RCC 7860 (cell line): ENCODE measurements at places on chromosomes 11 and 22.

GRCh38 chr22:20585639-20586402, 78.4 kb downstream of the MED15 start:
- no peak for DNase-seq

- DNase-seq = no peak
These were observed 435.5 kb downstream of the TBC1D22A start for GRCh38 chr22:47197773-47198500.

DNA sequence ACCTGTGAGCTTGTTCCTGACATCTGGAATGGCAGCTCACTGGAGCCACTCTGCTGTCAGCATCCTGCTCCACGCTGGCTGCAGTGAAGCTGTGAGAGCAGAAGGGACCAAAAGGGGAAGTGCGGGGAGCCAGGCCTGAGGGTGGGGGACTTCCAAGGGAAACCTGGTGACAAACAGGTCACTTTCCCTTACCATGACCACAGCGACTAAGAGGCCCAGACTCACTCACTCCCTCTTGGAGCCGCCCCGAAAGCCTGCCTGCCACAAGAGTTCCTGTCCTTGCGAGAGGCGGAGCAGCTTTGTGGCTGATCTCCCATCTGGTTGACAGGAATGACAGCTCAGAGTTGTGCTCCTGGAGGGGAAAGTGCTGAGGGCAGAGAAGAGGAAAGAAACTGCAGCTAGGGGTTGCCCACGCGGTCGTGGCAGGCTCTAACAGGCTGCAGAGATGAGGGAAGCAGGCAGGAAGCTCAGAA, 183.8 kb upstream of the NTM start:
- no peak for DNase-seq

DNA sequence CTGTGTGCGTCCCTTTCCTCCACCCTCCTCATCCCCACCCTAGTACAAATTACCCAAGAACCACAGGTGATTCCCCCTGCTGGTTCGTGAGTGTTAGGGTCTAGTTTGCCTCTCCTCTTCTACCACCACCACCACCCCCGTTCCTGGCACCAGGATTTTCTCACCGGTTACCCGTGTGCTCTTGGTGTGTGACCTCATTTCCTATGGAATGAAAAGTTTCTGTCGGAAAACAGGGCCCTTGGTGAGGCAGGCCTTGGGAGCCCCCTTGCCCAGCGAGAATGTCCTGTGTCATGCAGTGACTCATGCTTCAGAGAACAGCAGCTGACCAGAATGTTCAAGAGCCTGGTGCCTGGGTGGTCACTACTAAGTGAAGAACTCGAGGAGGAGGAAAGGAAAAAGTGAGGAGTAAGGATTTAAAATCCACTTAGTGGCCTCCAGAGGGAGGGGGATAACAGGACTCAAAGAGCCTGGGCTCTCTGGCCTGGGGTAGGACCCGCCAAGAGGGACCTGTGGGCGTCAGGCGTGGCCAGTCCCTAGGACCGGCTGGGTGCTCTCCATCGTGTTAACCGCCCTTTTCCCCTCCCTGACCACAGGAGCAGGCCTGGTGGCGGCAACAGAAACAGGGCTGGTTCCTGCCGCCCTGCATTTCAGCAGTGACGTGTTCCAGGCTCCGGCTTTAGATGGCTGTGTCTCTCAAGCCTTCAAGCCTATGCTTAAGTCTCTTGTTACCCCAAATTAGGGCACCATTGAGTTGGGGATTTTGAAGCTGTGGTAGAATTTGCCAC, 30.2 kb downstream of the C22orf31 start:
- peak; percentile 98 for DNase-seq

DNA sequence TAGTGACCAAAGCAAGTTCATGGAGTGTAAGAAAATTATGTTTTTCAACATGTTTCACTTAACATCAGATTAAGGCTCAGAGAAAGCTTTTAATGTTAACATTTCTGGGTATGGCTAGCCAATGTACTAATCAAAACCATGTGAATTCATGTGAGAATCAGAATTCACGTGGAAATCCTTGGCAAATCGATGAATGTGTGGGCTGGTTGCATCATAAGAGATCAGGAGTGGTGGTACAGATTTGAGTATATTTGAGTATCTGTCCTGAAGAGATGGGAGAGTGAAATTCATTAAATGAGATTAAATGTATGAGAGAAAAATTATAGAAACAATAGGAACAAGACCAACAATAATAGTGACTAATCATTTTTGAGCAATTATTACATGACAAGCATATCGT, 638.6 kb upstream of the ANO5 start:
- no peak for DNase-seq

GRCh38 chr11:93740730-93741093, 583 bp downstream of the TAF1D start:
- peak; percentile 41 for DNase-seq

DNA sequence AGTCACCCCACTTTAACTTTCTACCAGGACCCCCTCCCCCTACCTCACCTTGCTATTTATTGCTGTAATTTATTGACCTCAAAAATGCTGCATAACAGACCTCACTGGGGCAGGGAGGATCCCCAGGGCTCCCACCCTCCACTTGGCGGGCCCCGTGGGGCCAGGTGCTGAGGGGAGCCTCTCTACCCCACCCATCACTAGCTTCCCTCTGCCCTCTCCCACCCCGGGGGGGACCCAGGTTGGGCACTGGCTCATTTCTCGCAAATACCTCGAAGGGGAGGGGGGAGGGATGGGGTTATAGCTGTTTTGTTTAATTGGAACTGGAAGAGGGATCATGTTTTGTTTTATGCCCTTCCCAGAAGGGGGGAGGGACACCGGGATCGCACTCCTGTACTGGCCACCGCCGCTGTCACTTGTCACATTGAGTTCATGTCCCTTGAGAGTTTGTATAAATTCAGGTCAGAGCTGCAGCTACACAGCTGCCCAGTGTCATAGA, 16.3 kb upstream of the TMEM191C start:
- DNase-seq = no peak

DNA sequence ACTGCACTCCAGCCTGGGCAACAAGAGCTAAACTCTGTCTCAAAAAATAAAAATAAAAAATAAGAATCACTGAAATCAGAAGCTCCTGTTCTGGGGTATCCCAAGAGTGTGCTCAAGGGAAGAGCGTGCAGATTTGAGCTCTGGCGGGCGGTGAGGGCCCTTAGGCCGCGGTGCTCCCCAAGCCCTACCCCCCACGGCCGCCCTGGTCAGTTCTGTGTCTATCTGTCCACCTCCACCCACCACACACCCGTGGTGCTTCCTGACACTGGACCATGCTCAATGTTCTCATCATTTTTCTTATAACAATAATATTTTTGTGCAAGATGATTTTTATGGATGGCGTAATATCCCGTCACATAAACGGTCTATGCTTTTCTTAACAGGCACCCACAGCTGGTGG, 71.1 kb downstream of the RTL6 start:
- DNase-seq = no peak

GRCh38 chr11:65524014-65524740, 706 bp upstream of the SCYL1 start:
- DNase-seq = no peak

DNA sequence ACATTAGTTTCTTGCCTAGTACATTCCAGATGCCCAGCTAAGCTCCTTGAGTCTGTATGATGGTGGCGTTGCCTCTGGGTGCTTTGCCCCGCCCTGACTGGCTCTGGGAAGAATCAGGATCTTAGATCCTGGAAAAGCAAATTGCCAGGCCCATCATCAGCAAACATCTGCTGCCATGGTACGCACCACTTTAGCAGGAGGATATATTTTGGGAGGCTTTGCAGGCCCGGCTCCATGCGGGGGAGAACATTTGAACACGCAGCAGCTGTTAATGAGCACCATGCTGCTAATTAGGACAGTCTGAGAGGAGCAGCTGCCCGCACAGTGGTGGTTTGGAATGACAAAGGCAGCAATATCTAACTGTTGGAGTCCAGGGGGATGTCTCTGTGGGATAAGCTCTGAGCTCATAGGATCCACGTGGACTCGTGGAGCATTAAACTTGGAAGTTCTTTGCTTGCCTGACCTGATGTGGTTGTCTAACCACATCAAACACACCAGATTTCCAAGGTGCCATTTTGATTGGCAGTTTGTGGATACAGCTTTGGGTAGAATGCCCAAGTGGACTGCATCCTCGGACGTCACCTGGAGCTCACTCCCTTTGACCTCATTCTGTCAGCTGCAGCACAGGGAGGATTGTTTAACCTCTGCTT, 217.0 kb upstream of the ZBED5 start:
- DNase-seq = no peak

GRCh38 chr11:83656796-83657330, 370.7 kb upstream of the CCDC90B start:
- peak; percentile 4 for DNase-seq

DNA sequence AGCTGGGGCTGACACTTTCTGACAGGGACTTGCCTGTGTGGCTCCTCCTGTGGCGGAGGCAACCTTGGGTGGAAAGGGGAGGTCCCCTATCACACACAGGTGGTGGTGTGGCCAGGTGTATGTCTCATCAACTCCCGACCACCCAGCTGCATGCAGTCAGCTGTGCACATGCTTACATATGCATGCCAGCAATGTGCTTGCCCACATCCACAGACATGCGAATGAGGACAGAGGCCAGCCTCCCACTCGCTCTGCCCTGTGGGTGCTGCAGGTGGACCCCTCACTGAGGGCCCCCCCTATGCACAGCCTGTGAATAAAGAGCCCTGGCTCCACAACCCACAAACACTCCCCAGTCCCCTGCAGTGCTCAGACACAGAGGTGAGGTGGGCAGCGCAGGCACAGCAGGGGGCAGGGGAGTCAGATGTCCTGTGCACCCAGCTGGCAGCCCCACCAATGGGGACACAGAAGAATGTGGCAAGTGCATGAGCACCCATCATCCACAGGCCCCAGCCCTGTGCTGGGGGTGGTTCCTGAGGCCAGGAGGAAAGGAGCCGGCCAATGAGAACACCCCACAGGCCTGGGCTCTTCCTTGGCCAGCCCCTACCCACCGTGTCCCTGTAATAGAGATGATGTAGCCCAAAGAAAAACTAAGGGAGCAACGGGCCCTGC, 9.5 kb downstream of the GNB1L start:
- no peak for DNase-seq

DNA sequence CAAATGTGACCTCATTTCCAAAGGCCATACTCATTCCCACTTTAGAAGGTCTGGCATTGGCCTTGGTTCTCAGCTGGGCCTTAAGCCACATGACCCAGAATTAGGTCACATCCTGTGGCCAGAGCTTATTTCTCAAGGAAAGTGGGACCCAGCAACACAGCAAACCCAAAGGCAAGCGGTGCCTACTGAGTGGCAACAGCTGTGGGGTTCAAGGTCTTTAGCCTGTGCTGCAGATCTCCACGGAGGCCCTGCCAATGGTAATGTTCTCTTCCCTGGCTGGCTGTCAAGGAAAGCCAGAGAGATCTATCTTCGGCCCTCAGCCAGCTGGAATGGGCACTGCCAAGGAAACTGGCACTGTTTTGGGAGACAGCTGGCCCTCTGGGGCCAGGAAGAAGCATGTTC, 41.5 kb upstream of the TP53I11 start:
- no peak for DNase-seq

GRCh38 chr11:20238712-20239111, 78.4 kb upstream of the DBX1 start:
- no peak for DNase-seq
